Effector memory CD4-positive, alpha-beta T cell (primary cell): ENCODE measurements at places on chromosomes 7 and 10.
A peak's percentile ranks its signal among the peaks of the same experiment; 100 is the strongest.

- no peak for DNase-seq
These were observed 87.0 kb upstream of the SLC25A13 start for GRCh38 chr7:96408881-96409280.

DNA sequence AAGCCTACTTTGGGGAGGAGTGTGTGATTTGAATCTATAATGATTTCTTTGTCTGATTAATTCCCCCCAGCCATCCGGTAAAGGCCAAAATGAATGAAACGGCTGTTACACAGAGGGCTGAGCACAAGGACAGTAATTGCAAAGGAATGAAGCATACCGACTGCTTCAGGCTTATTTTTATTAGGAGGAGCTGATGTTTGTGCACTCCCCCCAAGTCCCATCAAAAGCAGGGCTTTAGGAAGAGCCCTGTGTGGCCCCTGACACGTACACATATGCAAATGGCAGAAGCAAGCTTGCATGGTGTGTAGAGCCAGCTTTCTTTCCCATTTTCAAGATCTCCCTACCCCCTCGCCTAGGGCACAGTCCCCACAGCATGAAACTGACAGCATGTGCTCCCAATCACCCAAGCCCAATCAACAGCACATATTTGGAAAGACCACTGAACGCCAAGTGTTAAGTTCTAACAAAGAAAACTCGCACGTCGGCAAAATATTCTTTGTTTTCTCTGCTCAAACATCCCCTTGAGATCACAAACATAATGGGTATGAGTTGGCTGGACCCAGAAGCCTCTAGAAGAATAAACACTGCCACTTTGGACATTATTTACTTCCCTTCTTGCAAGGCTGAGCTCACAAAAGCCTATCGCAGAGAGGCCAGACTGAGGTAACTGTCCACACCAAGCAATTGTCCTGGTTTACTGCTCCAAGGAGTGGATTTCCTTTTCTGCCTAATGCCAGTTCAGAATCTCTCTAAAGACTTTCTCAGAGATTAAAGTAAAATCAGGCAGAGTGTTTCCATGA is 143.0 kb downstream of the CUBN start:
- DNase-seq = no peak

DNA sequence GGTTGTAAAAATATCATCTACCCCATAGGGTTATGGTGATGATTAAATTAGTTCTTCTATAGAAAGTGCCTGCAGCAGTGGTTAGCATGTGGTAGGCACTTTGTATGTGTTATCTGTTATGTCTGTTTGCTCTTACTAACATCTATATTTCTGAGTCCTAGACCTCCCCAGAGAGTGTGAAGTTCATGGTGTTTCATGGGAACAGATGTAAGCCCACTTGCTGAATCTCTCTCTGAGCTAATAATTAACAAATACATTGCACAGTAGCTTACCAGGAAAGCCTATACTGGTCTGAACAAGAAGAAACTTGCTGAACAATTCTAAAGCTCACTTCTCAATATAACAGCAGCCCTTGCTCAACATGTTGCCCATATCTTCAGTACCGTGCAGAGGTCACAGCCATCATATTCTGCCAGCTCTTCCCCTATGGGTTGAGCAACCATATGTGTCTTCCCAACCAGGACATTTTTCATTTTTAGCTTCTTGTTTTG is 100.1 kb downstream of the NPSR1 start:
- no peak for DNase-seq

GRCh38 chr10:103772096-103772845 is 83.1 kb downstream of the SH3PXD2A start:
- DNase-seq = peak; percentile 39

- DNase-seq = no peak
These were observed 136.0 kb downstream of the RAPGEF5 start for GRCh38 chr7:22220941-22221340.

- DNase-seq = no peak
These were observed at the start of gene RBM20 for GRCh38 chr10:110643653-110644597. TSS of gene RBM20 (plus strand) at chr10:110644336. CDS start at chr10:110644455, 119 bp downstream.

DNA sequence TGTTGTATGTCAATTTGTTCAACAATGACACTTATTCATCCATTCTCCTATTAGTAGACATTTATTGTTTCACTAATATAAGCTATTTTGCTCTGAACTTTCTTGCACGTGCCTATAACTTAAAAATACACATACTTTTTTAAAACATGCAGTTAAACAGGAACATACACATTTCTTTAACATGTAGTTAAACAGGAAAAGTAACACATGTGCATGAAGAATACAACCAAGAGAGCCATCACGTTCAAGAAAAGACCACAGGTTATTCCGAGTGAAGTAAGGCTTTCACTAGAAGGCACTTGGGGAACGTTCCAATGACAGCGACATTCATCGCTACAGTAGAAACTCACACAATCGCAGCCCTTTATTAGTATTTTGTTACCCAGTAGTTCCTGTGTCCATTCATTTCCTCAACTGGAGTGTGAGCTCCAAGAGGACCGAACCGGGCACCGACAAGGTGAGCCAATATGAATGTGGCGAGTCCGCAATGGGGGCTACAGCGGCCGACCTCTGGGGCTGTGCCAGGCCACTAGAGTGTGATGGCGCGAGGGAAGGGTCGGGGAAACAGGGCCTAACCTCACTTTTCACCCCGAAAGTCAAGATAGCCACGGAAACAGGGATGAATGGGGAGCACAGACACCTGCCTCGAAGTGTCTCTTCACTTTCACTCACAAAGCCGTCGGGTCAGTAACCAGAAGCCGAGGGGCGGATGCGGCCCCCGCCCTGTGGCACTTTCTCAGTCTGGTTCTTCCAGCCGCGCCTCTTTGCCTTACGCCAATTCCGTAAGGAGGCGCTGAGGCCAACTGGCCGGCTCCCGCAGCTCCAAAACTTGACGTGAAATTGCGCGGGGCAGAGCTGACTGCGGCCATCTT is 775 bp upstream of the SEPTIN7 start:
- peak; percentile 81 for DNase-seq

- no peak for DNase-seq
These were observed 61.3 kb downstream of the GALNT17 start for GRCh38 chr7:71193099-71193810.

- no peak for DNase-seq
These were observed 51.5 kb downstream of the CCDC71L start for GRCh38 chr7:106609416-106609815.

DNA sequence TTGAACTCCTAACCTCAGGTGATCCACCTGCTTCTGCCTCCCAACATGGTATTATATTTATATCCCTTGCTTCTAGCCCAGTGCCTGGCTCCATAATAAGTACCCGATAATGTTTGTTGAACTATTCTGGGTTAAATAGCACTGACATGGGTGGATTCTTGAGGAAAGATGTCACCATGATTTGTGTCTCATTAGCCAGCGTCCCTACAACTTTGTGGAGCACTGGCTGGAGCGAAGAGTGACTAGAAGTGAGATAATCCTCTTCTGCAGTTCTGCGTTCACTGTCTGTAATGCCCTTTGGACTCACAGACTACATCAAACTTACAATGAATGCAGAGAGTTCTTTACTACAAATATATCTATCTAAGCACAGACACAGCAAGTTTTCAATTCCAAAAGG is 16.9 kb upstream of the AKR1E2 start:
- DNase-seq = no peak

GRCh38 chr10:83289373-83289772 is 849.9 kb upstream of the GHITM start:
- no peak for DNase-seq

DNA sequence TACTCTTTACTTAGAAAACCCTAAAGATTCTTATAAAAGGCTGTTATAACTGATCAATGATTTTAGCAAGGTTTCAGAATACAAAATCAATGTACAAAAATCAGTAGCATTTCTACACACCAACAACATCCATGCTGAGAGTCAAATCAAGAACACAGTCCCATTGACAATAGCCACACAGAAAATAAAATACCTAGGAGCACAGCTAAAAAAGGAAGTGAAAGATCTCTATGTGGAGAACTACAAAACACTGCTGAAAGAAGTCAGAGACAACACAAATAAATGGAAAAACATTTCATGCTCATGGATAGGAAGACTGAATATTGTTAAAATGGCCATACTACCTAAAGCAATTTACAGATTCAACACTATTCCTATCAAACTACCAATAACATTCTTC is 427.0 kb downstream of the KCNMA1 start:
- no peak for DNase-seq

GRCh38 chr10:127376071-127376470 is 173.0 kb upstream of the NPS start:
- no peak for DNase-seq

- DNase-seq = peak; percentile 88
These were observed 98.6 kb downstream of the GRK5 start for GRCh38 chr10:119305860-119306513.

DNA sequence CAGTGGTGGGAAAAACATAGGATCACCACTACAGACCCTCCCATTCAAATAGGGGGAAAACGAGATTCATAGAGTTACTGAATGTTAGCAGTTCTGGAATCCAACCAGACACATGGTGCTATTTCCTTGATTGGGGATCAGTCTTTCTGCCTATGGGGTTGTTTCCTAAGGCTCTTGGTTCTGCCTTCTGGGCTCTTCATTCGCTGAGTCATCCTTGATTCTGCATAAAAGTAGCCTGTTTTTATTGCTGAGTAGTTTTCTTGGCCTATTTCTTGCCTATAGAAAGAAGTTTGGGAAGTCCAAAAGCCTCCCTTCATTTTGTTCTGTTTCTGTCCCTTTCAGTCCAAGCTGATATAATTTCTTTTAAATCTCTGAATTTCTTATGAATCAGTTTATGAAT is 99.3 kb upstream of the OIT3 start:
- DNase-seq = no peak

GRCh38 chr7:19665399-19666008 is 43.3 kb downstream of the POLR1F start:
- DNase-seq = no peak

DNA sequence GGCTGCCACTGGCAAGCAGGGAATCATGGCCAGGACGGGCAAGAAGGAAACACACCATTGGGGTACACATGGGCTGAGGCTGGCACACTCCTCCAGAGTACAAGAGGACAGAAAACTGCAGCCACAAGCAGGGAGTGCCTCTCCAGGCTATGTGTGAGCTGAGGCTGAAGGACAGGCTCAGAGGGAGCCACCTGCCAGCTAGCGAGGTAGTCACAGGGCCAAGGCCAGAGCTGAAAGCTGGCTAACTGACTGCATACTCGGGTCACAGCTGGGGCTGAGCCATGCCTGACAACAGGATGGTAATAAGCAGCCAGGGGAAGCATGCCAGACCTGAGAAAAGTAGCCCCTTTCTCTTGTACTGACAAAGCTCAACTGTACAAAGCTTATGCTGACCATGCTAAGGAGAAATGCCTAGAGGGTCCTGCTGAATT is 52.0 kb downstream of the KIF5B start:
- no peak for DNase-seq

DNA sequence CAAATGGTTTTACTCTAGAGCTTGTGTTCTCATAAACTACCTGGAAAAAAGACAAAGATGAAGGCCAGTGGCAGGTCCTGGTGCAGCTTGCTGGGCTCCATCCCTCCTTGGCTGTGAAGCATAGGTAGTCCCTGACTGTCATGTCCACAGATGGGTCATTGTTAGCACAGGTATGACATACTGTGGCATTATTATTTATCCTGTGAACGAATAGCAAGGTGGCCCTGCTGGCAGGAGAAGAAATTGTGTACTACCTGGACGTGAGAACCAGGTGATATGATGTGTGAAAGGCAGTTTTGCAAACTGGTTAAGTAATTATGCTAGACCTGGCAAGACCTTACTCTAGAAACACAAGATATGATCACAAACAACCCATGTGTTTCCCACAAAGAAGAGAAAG is 63.9 kb downstream of the CCDC71L start:
- no peak for DNase-seq

DNA sequence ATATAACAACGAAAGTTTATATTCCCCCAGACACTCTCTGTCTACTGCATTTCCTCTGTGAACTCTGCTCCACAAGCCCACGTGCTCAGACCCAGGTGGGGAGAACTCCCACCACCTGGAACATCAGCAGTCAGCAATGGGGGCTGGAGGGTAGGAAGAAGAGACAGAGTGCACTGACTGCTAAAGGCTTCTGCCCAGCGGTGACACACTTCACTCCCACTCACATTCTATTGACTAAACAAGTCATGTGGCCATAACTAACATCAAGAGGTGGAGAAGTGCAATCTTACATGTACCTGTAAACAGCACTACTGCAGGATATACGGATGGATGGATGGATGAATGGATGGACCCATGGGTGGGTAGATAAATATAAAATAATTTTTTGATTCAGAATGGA is 122.2 kb downstream of the MPP7 start:
- DNase-seq = no peak

DNA sequence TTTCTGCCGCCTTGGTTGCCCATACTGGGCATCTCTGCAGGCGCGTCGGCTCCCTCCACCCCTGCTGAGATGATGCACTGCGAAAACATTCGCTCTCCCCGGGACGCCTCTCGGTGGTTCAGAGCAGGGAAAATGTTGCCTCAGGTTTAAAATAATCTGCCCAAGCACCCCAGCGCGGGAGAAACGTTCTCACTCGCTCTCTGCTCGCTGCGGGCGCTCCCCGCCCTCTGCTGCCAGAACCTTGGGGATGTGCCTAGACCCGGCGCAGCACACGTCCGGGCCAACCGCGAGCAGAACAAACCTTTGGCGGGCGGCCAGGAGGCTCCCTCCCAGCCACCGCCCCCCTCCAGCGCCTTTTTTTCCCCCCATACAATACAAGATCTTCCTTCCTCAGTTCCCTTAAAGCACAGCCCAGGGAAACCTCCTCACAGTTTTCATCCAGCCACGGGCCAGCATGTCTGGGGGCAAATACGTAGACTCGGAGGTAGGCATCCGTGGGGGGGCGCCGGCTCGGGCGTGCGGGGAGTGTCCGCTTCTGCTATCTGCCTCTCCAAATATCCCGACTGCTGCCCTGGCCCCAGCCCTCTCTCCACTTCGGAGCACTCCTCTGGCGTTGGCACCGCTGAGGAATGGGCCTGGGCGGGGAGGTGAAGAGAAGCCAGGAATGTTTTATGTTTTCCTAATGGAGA is at the start of gene CAV1:
Gene CAV1 (plus strand): TSS at position 428 of the 689 bp plus-strand sequence. CDS start 27 bp downstream, at position 455.
- DNase-seq = no peak

DNA sequence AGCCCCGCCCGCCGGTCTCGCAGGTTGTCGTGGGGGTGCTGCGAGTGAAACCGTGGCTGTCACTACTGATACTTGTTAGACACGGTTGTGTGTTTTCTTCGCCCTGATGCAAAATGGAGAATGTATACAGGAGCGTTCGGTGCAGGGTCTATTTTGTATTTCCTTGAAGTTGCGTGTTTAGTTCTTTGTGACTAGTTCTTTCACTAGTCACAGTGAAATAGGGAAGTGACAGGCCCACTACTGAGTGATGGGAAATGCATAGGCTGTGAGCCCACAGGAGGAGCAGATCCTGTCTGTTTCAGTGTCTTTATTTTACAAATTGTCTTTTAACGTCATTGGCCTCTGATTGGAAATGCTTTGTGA is 675 bp downstream of the ABRAXAS2 start:
- no peak for DNase-seq

DNA sequence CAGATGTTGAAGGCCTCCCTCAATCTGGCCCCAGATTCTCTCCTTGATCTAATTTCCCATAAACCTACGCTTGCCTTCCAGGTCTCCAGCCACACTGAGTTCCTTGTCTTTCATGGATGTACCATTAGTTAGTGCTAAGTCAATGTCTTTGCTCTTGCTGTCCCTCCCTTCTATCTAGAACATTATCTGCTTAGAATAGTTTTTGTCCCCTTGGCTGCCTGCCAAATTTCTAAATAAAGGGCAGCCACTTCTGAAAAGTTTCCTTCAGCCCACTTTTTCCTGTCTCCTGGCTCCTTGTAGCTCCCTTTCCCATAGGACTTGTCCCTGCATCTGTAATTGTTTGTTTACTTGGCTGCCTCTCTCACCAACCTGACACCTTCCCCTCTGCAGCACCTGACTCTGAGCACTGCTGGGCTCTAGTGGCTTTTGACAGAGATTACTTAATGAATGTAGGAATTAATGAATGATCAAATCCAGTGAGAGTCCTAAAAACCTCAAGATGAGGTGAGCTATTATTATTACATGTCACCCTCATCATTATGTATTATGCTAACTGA is 58.3 kb downstream of the CXCL12 start:
- no peak for DNase-seq
